Fibroblast of skin of abdomen (primary cell): ENCODE measurements at places on chromosomes 7 and 10.

- no peak for DNase-seq
Observed at GRCh38 chr7:157949711-157950110, 612.9 kb downstream of the DNAJB6 start.

DNA sequence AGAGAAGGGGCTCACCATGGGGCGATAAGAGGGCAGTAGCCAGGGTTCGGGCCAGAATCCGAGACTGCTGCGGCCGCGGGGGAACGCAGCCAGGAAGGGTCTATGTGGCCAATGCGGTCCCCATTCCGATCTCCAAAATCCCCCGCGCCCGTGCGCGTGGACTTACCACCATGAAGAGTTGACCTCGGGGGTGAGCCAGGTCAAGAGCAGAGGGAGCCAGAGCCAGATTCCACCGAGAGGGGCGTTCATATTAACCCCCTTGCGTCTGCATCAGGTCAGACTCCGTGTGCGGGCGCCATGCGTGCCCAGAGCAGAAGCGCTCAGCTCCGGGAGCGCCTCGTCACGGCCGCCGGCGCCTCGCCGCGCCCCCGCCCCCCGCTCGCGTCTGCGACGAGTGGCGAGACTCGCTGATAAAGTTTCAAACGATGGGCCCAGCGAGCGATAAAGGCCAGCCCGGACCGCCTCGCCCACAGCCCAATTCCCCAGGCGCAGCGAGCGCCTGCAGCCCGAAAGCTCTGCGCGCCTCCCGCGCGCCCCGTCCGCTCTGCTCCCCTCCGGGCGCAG, at the start of gene WNT2:
TSS of gene WNT2 (minus strand) at position 318 of the 564 bp plus-strand sequence. CDS start at position 249, 69 bp downstream.
- DNase-seq, result peak; percentile 14

DNA sequence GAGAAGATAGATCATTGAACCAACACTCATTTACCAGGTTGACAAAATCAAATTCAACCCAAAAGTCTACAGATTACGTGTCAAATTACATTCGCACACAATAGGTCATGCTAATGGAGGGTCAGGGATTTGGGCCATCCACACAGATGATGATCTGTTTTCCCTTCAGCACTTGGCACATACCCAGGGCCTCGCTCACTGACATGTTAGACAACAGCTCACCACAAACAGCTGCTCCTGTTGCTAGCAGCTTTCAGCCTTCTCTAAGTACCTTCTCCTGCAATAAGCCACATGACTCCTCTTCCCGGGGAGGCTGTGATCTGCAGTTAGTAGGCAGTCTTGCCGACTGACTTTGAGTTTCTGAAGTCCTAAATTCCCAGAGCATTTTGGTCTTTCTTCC, 18.4 kb downstream of the NKX2-3 start:
- peak; percentile 45 for DNase-seq

- DNase-seq, result no peak
Observed at GRCh38 chr10:105681051-105681450, 1040.0 kb downstream of the SORCS3 start.

GRCh38 chr7:24729365-24730017, 27.8 kb downstream of the GSDME start:
- DNase-seq, result no peak

- no peak for DNase-seq
Observed at GRCh38 chr7:102810916-102811315, 62.1 kb downstream of the FAM185A start.
